ENCODE measurements at places on chromosomes 16 and 17. TPM values are rescaled to one million over a fixed set of nuclear protein-coding genes. Genes with fewer than 3 reads are reported as not detected.
A peak's percentile ranks its signal among the peaks of the same experiment; 100 is the strongest.

Gene ABCC11
- total RNA-seq: 0.89 TPM

Gene HOXB8
- total RNA-seq: not detected

Gene CDYL2
- 75.9 TPM for total RNA-seq

Gene ABHD15
- 5.6 TPM for total RNA-seq

Gene PRSS27
- 2.3 TPM for total RNA-seq

Gene NPIPB13
- 22.3 TPM for total RNA-seq

Gene ETV4
- 3.3 TPM for total RNA-seq

Gene SPN
- total RNA-seq: 1.7 TPM

- peak; percentile 93 for DNase-seq
Measured at GRCh38 chr17:19744922-19745757, 3.0 kb downstream of the ALDH3A1 start.

DNA sequence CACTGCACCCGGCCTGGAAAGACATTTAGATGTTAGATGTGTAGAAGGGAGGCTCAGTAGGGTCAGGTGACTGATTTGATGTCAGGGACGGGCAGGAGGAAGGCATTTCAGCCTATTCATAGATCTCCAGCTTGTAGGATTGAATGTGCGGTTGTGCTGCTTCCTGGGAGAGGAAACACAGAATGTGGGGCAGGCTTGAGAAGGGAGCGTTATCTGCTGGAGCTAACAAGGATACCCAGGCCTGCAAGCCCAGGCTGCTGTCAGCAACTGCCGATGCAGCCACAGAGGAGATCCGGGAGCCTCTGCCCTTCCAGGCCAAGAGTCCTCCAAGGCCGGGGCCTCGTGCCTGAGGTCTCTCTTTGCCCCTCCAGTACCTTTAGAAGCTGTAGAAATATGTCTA is 205.6 kb downstream of the SPECC1 start:
- DNase-seq: no peak

- no peak for DNase-seq
Measured at GRCh38 chr17:42779936-42780850, at the start of gene WNK4. WNK4 (plus strand) TSS chr17:42780610; CDS start chr17:42780699, 89 bp downstream.

DNA sequence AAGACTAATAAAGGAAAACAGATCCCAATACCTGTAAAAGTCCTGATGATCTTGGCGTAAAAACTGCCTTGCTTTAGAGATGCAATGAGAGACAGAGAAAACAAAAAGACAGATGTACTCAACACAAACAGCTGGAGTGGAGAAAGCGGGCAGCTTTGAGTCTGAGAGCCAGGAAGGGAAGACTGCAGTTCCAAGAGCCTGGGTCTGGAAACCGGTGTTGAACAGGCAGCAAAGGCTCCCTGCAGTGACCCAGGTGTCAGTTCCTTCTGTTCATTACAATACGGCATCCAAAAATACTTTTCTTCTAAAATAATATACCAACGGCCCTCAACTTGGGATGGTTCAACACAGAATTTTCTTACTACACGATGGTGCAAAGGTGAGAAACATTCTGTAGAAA is 29.6 kb downstream of the VPS53 start:
- DNase-seq: no peak

DNA sequence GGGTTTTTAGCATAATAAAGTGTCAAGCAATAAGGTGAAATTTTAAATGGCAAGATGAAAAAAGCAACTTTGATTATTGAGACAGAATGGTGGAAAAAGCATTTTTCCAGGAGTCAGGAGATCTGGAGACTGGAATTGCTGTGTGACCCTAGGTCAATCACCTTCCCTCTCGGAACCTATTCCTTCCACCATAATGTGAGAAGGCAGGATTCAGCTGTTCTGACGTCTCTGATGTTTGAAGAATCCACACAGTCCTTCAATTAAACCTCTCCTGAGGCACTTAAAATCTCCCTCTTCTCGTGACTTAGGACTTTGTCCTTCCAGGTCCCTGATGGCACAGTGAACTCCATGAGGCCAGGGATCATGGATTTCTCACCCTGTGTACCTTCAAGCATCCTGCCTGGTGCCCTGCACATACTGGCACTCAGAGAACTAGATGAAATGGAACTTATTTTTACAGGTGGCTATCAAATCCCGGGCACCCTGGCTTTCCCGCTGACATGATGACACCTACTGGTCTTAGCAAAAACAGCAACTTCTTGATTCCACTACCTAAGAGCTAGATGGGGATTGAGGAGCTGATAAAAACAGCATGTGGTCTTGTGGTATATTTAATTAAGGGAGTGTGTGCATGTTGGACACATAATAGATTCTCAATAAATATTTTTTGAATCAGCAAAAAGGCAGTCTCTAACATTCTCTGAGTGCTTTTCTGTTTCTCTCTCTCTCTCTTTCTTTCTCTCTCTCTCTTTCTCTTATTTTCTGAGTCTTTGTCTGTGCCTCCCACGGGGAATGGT is 2.3 kb upstream of the CCDC182 start:
- DNase-seq: peak; percentile 50

GRCh38 chr16:69793526-69793925 is 31.4 kb downstream of the WWP2 start:
- no peak for DNase-seq

DNA sequence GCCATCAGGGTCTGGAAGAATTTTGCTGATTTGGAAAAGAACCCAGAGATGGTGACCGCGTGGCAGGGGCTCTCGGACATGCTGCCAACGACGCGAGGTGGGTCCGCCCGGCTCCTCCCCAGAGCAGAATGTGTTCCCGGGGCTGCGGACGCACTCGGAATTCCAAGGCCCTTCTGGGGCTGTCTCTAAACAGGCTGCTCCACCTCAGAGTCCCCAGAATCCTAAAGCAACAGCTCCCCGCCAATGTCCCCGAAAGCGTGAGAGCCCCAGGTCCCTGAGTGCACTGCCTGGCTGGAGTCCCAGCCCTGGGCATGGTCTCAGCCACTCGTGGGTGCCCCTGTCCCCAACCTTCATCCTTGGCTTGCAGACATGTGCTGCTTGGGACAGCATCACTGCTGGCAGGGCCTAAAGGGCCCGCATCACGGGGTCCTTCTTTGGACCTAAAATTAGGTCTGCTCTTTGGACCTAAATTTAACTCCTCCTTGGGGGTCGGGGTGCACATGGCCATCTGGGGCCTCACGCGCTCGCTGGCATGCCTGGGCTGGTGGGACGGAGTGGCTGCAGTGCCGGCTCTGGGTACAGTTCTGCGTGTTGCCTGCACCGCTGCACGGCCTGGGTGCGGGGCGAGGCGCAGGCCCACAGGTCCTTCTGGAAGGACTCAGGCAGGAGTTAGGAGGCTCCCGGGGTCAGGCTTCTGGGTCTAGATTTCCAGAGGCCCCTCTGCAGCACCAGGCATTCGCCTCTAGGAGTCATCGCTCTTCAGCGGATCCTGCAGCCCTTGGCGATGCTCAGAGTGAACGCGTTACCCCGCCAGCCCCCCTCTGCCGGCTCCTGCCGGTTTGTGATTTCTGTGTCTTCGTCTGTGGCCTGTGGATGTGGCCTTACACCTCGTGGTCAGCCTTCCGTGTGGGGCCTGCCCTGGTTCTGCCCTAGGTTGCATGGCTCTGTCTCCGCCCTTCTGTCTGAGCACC is 41.9 kb upstream of the CHMP6 start:
- DNase-seq: no peak

DNA sequence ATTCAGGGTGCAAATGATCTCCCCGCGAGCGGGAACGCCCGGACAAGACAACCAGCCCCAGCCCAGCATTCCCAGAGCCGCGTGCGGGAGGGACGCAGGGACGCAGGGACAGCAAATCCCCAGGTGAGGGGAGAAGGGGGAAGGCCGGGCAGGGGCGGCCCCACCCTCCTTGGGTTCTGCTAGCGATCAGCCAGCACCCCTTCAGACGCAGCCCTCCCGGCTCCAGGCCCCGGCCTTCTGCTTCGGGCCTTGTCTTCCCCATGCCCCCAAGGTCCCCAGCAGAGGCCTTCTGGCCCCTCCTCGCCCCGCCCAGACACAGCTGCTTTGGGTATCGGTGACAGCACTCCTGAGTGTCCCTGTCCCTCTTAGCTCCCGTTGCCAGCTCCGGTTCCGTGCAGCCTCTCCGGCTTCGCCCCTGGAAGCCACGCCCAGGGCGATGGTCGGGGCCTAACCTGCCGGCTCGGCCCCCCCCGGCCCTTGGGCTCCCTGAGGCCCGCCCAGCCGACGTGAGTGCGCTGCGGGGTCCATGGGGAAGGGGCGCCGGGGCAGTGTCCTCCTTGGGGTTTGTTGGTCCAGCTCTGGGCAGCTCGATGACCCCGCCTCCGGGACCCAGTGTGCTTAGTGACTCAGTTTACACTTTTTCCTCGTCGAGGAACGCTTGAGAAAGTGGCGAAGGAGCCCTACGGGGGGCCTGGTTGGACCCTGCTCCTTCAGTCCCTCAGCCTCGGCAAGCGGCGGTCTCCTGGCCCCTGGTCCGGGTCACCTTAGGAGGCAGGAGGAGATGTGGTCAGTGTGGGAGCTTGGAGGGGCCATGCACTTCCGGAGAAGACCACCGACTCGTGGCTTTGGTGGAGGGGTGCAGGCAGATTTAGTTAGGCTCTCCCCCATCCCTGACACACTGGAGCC is 50.5 kb upstream of the AMZ2 start:
- DNase-seq: no peak

- DNase-seq: no peak
Measured at GRCh38 chr17:2532146-2532720, 20.5 kb upstream of the METTL16 start.

GRCh38 chr17:9932491-9932890 is 27.4 kb upstream of the RCVRN start:
- no peak for DNase-seq

DNA sequence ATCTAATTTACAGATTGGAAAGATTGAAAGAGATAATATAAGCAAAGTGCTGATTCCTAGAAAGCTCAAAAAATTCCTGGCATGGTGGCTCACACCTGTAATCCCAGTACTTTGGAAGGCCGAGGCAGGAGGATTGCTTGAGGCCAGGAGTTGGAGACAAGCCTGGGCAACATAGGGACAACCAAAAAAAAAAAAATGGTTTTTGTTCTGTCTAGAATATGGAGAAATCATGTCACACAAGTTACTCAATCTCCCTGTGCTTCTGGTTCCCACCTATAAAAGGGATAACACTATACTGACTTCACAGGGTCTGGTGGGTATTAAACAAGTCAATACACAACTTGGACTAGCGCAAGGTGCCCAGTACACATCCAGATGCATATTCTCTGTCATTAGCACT is 18.4 kb downstream of the ARHGAP17 start:
- no peak for DNase-seq

DNA sequence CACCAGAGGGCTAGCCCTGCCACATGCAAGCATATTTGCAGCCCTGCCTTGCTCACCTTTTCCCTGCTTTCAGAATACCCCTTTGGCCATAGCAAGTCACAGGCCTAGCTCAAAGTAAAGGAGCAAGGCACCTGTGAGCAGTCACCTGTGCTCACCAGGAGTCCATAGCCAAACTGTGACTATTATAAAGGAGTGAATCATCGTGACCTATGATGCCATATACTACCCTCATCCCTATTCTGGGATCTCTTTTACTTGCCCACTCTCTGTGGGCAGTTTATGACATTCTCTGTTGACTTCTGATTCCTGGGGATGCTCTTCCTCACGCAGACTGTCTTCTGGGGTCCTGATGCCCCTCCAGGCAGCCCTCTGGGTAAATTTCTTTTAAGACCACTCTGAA is 200.5 kb upstream of the NLRP1 start:
- no peak for DNase-seq

GRCh38 chr17:8894202-8894671 is 26.8 kb upstream of the PIK3R6 start:
- no peak for DNase-seq

- DNase-seq: no peak
Measured at GRCh38 chr16:50247906-50248608, 18.3 kb upstream of the ADCY7 start.

DNA sequence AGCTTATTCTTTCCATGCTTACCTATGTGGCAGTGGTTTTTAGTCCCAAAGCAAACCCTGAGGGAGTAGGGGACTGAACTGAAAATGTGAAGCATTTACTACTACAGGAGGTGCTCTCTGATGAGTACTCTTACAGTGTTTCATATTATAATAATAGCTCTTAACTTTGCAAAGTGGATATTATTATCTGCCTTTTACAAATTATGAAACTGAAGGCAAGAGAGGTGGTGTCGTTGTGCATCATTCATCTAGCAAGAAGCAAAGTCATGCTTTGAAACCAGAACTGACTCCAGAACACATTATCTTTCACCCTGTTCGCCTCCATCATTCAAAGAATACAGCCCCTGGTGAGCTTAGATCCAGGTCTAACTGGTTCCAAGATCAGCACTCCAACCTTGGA is 8.2 kb upstream of the KCNH6 start:
- no peak for DNase-seq

DNA sequence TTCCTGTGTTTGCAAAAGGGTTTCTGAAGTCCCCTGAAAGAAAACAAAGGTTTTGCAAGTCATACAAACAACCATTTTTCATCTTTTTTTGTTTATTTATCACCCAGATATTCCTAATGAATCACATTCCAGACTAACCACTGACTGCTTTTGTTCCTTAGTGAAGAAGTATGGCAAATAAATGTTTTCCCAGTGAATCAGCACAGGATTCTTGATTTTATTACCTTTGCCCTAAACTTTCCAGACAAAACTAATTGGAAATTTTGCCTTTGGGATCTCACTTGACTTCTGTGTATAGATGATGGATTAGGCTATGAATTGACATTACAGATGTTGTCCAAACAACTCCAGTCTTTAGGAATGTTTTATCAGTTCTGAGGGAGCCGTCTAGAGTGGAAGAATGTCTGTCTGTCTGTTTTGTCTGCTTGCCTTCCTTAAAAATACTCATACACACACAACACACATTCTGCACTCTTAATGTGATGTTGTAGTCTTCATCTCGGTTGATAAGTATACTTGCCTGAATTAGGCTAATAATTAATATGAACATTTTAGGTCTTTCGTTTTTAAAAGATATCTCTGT is 48.9 kb downstream of the VMP1 start:
- no peak for DNase-seq

DNA sequence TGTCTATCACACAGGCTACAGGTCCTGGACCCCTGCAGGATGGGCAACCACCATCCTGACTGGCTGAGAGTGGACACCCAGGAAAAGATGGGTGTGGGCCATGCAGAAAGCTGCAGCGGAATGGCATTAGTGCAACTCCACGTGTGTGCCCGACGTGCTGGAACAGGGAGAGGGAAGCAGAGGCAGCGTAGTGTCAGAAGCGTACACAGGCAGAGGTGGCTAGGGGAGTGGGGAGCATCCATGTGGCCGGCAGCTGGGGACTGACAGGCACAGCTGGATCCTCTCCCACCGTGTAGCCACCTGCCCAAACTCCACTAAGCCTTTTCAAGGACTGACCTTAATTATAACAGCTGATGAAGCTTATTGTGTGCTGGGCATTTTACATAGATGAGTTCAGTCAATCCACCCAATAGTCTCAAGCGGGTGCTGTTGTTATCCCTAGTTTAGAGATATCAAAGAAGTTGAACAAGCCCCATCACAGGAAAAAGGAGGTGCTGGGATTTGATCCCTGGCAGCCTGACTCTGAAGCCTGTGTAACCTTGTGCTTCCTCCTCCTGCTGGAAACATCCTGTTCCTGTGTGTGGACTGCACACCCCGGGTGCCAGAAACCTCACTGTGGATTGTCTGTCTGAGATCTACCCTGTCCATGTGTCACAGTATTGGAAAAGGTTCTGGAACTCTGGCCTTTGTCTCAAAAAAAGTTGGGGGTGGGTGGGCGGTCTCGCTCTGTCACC is 114.0 kb downstream of the PRKCA start:
- DNase-seq: no peak

Data from dorsolateral prefrontal cortex (tissue), 122 donors.